ENCODE measurements at places on chromosomes 2 and 18. TPM values are rescaled to one million over a fixed set of nuclear protein-coding genes. Genes with fewer than 3 reads are reported as not detected.

- no peak for DNase-seq
Observed at GRCh38 chr2:10220045-10220901, 82.4 kb upstream of the HPCAL1 start.

DNA sequence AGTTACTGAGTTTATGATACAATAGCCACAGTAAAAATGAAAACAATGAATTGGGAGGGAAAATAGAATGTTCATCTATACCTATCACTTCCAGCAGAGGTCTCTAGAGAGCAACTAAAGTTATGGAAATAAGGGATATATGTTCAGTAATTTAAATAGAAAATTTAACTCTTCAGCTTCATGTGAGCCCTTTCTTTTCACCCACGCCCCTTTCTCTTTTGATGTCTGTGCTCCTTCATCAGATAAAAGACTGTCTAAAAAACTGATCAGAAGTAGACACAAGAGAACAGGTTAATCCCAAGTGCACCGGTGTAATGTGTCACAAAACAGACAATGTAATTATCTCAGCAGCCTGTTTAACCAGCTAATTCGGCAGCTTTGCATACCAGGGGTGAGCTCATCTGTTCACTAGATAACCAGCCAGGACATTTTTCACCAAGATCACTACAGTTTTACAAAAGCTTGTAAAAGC is 238.5 kb upstream of the ERBB4 start:
- no peak for DNase-seq

GRCh38 chr2:108169982-108170625 is 69.7 kb upstream of the SULT1C3 start:
- no peak for DNase-seq

DNA sequence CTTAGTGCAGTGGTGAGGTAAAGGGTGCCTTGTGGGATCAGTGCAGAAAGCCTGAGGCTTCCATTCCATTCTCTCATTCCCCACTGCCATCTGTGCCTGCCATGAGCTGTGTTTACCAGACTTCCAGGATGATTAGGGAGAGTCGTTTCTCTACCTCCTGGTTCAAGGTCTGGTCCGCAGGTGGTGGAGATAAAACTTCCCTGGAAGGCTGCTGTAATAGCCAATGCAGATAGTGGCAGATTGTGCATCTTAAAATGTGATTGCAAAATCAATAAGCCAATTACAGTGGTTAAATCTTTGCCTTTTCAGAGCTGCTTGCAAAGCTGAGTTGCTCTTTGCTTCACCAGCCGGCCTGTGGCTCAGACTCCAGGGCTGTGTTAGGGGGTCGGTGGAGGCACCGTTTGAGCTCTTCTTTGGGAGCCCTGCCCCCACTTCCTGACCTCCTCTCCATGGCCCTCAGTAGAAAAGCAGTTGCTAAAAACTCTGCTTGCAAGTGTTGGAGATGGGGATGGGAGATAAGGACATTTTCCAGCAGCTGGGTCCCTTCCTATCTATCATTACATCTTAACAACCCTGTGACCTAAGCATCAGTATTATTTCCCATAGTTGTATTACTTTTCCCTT is 95.2 kb upstream of the HS6ST1 start:
- DNase-seq = no peak

DNA sequence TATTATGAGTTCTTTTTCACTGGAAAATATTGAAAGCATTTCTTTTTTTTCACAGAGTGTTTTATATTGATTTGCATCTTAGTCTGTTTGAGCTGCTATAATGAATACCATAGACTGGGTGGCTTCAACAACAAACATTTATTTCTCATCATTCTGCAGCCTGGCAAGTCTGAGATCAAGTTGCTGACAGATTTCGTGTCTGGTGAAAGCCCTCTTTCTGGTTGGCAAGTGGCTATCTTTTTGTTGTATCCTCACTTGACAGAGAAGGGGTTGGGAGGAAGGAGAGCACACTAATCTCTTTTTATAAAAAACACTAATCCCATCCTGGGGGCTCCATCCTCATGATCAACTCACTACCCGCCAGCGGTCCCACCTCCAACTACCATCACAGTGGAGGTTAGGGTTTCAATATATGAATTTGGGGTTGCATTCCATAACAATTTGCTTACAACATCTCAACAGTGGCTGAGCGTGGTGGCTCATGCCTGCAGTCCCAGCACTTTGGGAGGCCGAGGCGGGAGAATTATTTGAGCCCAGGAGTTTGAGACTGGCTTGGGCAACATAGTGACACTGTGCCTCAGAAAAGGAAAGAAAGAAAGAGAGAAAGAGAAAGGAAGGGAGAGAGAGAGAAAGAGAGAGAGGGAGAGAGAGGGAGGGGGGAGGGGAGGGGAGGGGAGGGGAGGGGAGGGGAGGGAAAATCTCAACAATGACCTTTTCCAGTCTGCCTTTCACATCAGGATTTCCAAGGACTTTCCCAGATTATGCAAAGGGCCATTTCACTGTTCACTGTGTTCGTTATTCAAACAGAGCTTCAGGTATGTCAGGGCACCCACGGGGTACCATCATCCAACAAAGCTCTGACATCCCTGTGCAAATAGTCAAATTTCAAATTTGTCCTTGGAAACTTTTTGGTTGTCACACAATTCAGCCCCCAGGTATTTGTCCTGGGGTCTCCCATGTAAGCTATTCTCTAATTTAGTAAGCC is 111.1 kb downstream of the AP1S3 start:
- DNase-seq = no peak

- DNase-seq = no peak
Observed at GRCh38 chr18:24584813-24585212, 124.4 kb downstream of the HRH4 start.

- no peak for DNase-seq
Observed at GRCh38 chr2:39640107-39640506, 25.6 kb upstream of the TMEM178A start.

DNA sequence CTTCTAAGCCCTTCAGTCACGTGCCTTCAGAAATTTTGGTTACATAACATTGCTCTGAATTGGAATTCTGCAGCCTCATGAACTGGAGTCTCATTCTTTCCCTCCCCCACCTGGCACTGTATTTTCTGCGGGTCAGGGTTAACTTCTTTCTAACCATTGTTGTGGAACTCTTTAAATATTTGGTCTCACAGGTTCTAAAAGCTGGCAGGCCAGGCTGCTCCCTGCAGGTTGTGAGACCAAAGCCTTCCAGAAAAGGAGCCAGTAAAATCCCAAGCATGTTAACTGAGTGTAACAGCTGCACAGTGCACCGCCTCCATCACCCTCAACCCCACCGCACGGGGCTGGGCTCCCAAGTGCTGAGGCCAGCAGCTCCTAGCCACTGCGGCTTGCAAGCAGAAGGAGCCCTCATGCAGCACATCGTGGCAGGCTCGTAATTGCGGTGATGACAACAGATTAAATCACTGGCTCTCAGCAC is 174.1 kb upstream of the ALPP start:
- DNase-seq = no peak

- no peak for DNase-seq
Observed at GRCh38 chr2:197599285-197599965, 76.0 kb downstream of the RFTN2 start.

DNA sequence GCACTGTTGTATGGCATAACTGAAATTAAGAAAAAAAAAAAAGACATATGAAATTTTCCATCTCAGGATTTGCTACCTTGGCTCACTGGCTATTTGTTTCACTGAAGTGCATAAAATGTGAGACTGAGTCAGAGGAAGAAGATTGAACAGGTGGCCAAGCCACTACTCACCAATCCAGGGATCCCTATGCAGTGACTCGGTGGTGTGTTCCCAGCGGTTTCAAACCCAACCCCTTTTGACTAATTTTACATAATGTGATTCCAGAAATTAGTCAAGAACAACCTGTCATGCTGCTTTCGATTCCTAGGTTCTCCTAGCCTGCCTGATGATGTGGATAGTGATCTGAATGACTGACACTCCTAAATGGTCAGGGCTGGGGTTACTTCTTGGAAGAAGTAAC is 77.3 kb downstream of the KLHL14 start:
- DNase-seq = no peak

FOXI3 gene
- 0.12 TPM for total RNA-seq

DSG2 gene
- total RNA-seq = 18.4 TPM

DSG1 gene
- total RNA-seq = not detected

TSGA10 gene
- total RNA-seq = 7.9 TPM

UGT1A10 gene
- total RNA-seq = not detected

CCDC74A gene
- 24.0 TPM for total RNA-seq
